NCI-H187 (cell line): ENCODE measurements at places on chromosomes 2 and 18.

- no peak for DNase-seq
Observed at GRCh38 chr2:74232426-74232825, 34.0 kb downstream of the MTHFD2 start.

DNA sequence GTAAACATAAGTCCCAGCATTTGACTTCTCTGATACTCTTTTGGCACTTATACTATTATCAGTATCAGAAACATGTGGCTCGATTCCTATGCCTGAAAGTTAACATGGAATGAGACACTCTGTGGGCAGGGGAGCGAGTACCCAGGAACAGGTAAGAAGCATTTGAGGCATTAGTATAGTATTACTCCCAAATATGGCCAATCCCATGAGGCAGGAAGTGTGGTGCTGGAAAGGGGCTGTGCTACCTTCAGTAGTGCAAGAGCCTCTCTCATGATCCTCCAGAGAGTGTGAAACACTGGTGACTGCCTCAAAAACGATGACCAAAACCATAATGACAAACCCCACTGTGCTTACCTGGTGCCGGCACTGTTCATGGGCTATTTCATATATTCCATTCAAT is 415.1 kb downstream of the SOX11 start:
- DNase-seq, result no peak

DNA sequence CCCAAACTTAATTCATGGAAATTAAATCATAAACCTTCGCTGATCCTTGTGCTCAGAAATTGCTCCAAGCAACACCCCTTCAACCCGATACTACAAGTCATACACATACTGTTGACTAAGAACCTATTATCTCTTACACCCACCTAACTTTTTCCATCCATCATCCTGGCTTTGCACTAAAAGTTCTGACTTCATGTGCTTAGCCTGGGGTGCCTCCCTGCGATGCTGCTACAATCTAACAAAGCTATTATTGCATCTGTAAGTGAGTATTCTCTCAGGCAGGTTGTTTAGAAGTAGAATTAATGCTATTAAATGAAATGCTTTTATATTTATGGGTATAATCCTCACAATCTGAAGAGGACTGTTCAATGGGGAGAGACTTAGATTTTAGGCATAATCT is 619.8 kb downstream of the CCDC85A start:
- DNase-seq, result no peak

GRCh38 chr2:198966269-198966668 is 491.5 kb downstream of the SATB2 start:
- DNase-seq, result no peak

GRCh38 chr2:43224571-43225092 is 1.8 kb downstream of the ZFP36L2 start:
- no peak for DNase-seq

DNA sequence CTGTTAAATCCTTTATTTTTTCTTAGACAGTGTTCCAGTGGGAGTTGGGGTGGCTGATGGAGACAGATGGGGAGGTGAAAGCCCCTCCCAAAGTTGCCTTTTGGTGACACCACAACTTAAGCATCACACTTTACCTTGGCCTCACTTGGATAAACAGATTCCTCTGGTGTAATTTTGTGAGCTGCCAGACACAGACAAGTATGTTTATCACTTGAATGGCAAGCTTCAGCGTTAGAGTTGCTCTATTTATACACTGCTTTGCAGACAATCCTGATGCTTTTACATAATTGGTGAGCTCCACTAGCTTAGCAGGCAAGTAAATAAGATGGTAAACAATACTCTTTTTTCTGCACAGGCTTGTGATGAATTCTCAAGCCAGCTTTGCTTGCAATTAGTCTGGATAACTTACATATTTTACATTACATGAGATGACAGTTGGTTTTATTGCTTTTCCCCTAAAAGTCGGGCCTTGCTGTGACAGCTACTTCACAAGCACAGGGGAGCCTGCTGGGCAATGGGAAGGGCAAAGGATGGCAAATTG is 226.2 kb downstream of the SLC8A1 start:
- DNase-seq, result no peak

GRCh38 chr18:67846422-67847098 is 330.0 kb upstream of the DSEL start:
- DNase-seq, result no peak

- DNase-seq, result no peak
Observed at GRCh38 chr2:158740621-158741020, 54.5 kb upstream of the DAPL1 start.

- DNase-seq, result no peak
Observed at GRCh38 chr2:136765256-136766072, at the start of gene THSD7B. THSD7B (plus strand) TSS chr2:136765545; CDS start chr2:136882179, 116,634 bp downstream.

GRCh38 chr2:146771531-146771930 is 1073.3 kb upstream of the ACVR2A start:
- no peak for DNase-seq

DNA sequence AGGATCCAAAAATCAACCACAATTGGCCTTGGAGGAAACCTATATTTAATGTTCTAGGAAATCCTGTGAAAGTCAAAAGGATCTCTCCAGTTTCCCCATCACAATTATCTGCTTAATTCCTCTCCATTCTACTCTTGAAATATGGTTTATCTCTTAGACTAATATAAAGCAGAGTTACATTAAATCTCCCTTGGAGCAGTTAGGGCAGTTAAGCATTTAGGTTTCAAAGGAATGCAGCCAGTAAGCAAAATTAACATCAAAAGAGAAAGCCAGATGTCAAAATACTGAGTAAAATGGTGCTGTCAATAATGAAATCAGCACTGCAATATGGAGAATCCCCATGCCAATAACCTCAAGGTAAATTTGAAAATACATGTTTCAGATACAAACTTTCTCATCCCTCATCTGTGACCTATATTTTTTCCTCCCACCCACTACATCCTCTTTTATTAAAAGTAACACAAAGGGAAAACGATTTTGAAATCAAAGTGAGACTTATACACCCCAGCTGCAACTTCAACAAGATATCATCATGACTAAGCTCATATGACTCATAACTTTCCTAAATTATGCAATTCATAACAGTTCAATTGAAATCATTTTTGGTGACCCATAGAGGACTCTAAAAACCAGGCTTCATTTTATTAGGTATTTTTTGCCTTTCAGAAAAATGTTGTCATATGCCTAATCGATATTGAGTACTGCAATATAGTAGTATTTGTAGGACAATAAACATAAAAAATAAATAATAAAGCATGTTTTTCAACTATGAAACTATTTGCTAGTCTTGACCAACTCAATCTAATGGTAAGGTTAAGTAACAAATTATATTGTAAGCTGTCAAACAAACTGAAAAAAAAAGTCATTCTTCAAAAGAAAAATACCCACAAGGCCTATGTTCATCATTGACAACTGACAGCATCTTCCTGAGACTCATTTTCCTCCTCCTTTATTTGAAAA is 3.1 kb downstream of the ADAM17 start:
- no peak for DNase-seq

DNA sequence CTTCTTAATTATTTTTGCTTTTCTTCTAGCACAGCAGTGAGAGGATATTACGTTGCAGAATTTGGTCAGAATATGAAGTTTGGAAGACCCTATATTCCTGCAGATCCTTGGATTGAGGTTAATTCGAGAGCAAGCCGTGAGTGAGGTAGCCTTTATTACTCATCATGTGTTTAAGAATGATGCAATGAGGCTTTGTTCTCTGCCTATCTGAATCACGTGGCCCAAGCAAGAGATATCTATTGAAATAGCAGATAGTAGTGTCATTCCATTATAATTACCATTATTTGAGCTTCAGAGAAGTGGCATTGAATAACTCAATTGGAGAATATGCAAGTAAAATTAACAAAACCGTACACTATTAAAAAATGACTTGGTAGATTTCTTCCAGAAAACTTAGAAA is 641.1 kb downstream of the TMEM182 start:
- no peak for DNase-seq

- DNase-seq, result no peak
Observed at GRCh38 chr2:32937602-32938448, 8.9 kb upstream of the LTBP1 start.

DNA sequence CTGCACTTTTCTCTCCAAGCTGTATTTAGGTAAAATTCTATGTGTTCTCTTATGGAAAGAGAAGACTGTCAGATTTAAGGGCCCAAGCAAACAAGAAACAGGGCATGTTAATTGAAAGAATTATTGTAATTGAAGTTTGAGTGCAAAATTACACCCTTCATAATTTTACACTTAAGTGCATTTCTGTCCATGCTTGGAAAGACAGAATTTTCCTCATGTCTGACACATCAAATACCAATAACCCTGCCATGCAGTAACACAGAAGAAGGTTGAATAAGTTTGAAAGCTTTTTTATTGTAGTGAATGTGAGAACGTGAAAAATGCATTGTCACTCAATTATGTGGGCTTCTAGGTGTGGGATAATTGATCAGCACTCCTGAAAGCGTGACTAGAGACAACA is 52.9 kb upstream of the PARD3B start:
- DNase-seq, result no peak

DNA sequence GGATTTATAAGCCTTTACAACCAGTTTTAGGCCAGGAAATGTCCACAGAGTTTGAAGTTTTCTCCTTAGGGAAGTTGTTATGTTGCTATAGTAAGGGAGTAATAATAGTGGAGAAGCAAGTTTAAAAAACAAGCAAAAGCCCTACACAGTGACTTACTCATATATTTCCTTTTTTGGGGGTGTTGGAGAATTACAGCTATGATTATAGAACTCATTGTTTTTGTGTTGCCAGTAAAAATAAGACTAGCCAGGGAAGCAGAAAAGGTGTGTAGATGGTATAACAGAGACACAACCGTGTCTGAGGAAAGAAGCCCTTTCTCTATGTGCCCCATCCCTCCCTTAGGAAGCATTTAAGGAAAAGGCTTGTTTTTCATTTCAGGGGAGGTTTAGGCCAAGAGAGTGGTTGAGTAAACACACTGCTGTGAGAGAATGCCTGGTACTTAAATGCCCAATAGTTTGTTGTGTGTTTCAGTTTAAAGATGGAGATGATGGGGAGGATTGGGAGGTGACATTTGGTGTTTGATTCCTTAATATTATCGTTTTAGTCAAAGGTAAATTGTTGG is 2.3 kb downstream of the VAPA start:
- no peak for DNase-seq

DNA sequence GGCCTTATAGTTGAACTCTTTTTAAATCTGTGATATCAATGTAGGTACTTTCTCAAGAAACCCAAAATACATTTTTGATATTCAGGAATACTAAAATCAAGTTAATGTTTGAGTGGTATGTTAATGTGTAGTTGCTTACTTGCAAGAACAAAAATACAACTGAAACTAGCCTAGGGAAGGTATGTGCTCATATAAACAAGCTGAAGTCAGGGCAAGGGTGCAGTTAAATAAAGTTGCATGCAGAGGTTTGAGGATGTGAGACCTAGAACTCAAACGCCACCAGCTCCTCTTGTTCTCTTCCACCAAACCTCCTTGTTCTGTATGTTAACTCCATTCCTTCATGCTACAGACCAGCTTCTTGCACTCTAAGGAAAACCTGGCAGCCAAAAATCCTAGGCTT is 388.3 kb upstream of the SMIM21 start:
- DNase-seq, result no peak

DNA sequence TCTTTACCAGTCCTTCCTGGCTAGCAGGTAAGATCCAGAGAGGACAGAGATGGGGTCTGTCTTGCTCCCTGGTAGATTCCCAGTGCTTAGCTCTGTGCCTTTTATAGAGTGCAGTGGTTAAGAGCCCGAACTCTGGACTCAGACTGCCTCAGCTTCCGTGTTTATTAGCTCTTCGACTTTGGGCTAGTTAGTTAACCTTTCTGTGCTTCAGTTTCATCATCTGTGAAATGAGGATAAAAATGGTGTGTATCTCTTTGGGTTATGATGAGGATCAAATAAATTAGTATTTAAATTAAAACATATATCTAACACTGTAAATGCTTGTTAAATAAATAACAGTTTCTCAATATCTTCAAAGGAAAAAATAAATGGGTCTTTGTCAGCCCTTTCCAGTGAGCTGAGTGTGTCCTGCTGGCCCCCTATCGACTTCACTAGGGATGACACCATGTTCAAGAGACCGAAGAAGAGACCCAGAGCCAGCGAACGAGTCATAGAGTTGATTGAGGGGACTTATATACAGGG is 38.2 kb downstream of the CERS6 start:
- DNase-seq, result no peak

DNA sequence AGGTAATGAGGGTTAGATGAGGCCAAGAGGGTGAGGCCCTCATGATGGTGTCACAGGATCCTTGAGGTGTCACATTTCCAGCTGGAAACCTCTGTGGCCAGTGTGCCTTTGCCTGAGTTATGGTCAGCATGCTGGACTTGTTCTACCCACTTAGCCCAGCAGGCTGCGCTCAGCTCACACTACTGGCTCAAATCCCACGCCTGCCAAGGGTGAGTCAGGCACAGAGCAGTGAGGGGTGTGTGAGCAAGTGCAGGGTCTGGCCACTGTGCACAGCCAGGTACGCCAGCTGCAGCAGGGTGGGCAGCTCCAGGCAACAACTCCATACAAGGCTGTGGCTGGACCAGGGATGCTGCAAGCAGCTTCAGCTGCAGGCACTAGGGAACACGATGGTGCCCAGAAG is 616.6 kb upstream of the FSHR start:
- DNase-seq, result no peak

DNA sequence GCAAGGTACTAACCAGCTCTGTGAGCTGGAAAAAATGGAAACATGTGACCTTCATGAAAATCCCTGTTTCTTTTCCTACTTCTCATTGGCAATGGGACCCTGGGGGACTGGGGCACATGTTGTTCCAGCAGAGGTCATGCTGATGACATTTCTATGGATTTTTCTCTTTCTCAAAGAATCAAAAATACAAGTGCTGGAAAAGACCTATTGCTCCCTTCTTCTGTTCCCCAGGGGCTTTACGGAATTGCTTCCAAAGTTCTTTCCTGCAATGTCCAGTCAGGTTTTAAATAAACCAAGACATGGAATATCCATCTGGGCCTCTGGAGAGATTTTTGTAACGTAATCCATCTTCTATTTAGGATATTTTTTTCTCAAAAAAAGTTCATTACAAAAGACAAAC is 1006.1 kb upstream of the CELF4 start:
- DNase-seq, result no peak

- DNase-seq, result peak; percentile 1
Observed at GRCh38 chr2:215454519-215455246, 18.8 kb upstream of the FN1 start.

GRCh38 chr2:190838492-190838910 is 42.1 kb upstream of the GLS start:
- DNase-seq, result no peak

- DNase-seq, result no peak
Observed at GRCh38 chr2:189798312-189799029, 14.2 kb downstream of the PMS1 start.
